A549 treated with dexamethasone at 1 μM for 4 hours (cell line): ENCODE measurements at places on chromosomes 5 and 9. TPM values are rescaled to one million over a fixed set of nuclear protein-coding genes. Genes with fewer than 3 reads are reported as not detected.

Gene QSOX2
- total RNA-seq, result 21.5 to 28.5 TPM (median 26.5 TPM) in 5 replicates

Gene HAPLN1
- not detected in 5 replicates for total RNA-seq

Gene SPATA31D4
- total RNA-seq, result not detected in 5 replicates

Gene COL23A1
- not detected in 5 replicates for total RNA-seq

Gene TXNDC8
- not detected in 5 replicates for total RNA-seq

Gene PCDHGB1
- total RNA-seq, result 1.5 to 2.2 TPM (median 1.8 TPM) in 5 replicates

Gene TNC
- total RNA-seq, result 0.58 to 1.1 TPM (median 1.1 TPM) in 5 replicates

Gene ZNF658
- 1.7 to 2.2 TPM (median 1.9 TPM) in 5 replicates for total RNA-seq
